DMS53 (cell line): ENCODE measurements at places on chromosomes 12 and 14.

GRCh38 chr12:76544601-76545261 lies 14.8 kb downstream of the OSBPL8 start:
- no peak for DNase-seq

- DNase-seq = no peak
These were observed 80.4 kb upstream of the SINHCAF start for GRCh38 chr12:31406345-31406744.

DNA sequence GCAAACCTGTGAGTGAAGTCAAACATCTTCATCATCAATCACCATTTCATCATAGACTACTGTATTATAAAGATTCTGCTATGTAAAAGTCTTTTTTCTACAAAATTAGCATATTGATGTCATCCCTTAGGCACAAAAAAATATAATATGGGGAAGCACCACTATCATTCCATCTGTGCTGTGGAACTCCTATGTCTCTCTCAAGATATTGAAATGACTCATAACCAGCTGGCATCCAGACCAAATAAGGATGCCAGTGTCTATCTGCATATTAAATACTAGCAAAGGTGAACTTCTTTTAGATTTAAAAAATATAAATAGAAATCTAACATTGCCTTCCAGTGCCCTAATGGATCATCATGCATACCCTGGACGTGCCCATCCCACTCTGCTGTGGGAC lies 17.9 kb upstream of the DCAF5 start:
- peak; percentile 14 for DNase-seq

- no peak for DNase-seq
These were observed 211.7 kb downstream of the DPF3 start for GRCh38 chr14:72682188-72682587.

- no peak for DNase-seq
These were observed 253.9 kb upstream of the EGLN3 start for GRCh38 chr14:34204774-34205173.

DNA sequence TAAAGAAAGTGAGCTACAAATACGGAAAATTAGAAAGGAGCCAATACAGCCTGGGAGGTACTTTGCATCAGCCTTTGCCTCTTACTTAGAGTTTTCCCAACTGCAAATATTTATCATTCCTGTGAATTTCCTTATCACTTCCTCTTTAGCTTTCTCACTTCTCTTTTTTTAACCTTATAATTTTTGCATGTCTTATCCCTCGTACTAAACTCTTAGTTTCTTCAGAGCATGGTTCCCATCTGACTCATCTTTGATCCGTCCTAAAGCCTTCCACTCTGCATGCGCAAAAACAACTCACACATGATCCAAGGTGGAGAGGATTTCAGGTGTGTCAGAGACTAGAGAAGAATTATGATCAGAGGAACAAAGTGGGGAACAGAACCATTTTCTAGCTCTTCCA lies 9.6 kb upstream of the SNAPC1 start:
- DNase-seq = no peak

DNA sequence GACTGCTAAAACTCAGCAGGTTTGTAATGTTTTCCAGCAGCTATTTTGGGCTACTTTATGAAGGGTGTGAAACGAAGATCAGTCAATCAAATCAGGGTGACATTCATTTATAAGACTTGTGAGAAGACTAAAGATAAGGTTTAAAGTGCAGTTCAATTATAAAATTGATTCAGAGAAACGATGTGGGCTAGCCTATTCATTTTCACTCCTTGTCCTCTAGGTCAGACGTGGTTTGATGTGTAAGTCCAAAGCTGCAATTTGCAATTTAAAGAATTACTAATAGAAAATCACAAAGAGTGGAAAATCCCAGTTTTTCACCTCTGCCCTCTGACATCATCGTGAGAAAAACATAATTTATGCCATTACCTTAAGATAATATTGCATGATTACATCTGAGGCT lies 243.5 kb upstream of the NOVA1 start:
- peak; percentile 1 for DNase-seq

- no peak for DNase-seq
These were observed 175.8 kb downstream of the SLC41A2 start for GRCh38 chr12:104782296-104782695.

DNA sequence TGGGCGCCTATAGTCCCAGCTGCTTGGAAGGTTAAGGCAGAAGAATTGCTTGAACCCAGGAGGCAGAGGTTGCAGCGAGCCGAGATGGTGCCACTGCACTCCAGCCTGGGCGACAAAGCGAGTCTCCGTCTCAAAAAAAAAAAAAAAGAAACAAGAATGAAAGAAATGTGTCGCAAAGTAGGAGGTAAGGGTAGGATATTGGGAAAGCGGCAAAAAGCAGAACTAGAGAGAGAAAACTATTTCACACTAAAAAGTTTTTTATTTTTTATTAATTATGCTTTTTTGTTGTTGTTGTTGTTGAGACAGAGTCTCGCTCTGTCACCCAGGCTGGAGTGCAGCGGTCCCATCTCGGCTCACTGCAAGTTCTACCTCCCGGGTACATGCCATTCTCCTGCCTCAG lies 17.7 kb downstream of the SBNO1 start:
- DNase-seq = no peak

- DNase-seq = no peak
These were observed 991.4 kb downstream of the NRXN3 start for GRCh38 chr14:79161571-79161970.

GRCh38 chr12:84507956-84508850 lies 404.4 kb downstream of the SLC6A15 start:
- DNase-seq = peak; percentile 90

DNA sequence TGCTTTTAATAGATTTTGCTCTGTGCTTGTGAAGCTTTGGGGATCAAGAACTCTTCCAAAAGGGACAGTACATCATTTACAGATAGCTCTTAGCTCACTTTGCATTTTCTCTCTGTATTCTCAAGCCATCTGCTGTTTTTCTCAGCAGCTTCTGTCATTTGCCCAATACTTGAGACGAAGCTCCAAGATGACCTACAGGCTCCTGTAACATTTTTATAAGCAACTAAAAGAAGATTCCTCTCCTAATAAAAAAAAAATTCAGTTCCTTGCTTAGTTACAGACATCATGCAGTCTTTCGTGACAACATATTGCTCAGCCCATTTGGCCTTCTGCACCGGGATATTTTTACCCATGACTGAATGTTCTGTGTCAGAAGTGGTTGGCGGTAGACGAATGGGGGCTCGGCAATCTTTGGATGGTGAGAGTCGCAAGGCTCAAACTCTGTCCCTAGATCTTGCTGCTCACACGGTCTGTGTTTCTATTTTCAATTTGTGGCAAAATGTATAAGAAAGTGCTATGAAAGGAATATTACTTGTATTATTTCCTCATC lies 215.6 kb downstream of the FSCB start:
- no peak for DNase-seq

DNA sequence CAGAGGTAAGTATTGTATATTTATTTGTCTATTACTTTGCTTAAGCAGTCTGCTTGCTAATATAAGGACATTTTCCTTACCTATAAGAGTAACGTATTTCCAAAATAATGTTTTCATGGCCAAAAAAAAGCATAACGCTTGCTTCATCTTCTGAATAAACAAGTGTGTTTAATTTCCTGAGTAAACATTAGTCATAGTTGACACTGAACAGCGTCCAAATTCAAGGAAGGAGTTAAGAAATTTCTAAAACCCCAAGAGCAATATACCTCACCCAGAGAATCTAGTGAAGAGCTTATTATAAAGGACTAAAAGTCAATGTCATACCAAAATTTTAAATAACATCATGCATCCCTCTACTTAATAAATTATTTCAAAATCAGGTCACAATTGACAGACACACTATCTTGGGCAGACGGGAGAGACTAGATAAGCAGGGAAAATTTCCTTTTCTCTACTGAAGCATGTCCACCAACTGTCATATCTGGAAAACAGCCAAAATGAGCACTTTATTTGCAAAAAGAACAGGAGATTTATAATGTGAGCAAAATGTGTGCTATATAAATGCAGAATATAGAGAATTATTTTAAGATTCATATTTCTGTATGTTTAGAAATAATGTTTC lies 25.1 kb downstream of the ANKS1B start:
- peak; percentile 85 for DNase-seq

- no peak for DNase-seq
These were observed 6.7 kb upstream of the STXBP6 start for GRCh38 chr14:25056688-25057078.

- DNase-seq = no peak
These were observed 1.9 kb upstream of the SCFD1 start for GRCh38 chr14:30620178-30620577.

DNA sequence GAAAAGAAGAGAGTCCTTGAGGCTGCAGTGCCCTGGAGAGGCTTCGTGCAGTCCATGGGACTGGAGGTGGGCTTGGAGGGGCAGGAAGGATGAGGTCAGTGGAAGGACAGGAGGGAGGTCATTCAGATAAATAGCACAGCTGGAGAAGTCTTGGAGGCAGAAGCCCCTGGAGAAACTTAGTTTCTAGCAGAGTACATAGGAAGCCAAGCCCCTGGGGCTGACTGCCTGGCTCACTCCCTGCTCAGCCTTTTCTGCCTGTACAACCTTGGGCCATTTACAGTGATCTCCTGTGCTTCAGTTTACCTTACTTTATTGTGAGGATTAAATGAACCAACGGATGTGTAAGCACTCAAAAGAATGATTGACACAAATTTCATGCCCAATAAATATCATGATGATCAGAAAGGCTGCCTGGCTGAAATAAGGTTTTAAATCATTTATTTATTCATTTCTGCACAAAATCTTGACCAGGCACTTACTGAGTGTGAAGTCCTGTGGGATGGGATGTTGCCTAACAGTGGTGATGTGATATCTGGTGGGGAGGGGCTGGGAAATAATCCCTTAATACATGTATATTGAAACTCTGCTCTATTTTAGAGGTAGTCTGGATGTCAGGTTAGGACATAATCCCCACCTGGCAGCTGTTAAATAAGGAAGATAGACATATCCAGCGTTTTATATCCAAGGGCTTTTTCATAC lies 54.3 kb downstream of the PLEKHG7 start:
- peak; percentile 72 for DNase-seq

GRCh38 chr14:87158283-87158682 lies 834.7 kb downstream of the GALC start:
- DNase-seq = no peak

DNA sequence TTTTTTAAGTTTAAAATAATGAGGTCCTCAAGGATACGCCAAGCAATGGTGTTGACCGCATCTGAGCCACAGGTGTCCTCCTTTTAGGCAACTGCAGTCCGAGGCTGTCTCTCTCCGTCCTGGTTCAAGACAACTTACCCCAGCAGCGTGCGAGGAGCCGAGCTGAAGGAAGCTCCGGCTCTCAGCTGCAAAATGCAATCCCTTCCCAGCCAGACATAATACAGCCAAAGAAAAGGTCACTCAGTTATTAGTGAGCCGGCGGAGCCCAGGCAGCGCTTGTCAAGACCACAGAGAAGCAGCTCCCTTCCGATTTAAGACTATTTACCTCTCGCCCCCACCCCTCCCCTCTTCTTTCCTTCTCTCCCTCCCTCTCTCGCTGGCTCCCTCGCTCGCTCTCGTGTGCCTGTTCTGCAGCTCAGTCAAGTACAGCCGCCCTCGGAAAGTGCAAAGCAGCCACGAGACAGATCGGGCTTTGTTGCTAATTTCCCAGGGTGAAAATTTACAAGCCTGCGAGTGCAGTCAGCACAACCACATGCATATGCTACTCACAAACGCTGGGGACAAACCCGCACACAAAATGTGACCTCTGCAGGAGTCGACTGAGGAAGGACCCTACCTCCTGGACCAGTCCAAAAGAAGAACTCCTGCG lies 363 bp upstream of the LMO3 start:
- DNase-seq = peak; percentile 97

DNA sequence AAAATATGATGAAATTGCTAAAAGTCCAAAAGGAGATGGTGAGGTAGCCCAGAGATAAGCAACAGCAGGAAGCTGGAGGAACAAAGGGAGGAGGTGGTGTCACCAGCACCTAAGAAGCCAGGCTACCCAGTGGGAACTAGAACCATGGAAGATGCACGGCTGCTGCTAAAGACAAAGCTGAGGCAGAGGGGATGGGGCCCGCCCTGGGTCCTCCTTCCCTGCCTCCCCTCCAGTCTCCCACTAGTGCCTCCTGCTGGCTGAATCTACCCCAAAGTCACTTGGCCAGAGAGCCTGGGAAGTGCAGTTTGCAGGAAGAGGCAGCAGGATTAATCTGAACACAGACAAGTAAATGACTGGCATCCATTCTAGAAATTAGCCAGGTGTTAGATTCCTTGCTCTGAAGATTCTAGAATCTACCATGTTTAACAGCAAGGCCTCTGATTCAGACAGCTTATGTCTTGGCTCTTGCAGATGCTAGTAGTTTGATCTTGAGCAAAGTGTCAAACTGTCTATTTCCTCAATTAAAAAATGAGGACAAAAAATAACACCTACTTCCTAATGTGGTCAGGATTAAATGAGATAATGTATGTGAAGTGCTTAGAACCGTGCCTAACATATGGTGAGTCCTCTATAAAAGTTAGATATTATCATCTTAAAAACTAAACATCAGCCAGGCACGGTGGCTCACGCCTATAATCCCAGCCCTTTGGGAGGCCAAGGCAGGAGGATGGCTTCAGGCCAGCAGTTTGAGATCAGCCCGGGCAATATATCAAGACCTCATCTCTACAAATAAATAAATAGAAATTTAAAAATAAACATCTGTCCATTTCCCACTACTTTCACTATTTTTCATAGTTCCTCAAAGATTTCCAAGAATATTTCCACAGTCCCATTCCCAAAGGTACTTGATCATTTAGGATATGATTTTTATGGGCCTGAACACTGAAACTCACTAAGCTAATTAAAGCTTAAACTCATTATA lies 5.8 kb upstream of the LRP10 start:
- DNase-seq = no peak

GRCh38 chr12:45775465-45775864 lies 46.0 kb downstream of the ARID2 start:
- no peak for DNase-seq

- no peak for DNase-seq
These were observed 35.4 kb downstream of the DLK1 start for GRCh38 chr14:100762089-100762515.

GRCh38 chr14:97178781-97179180 lies 381.6 kb downstream of the VRK1 start:
- DNase-seq = no peak

DNA sequence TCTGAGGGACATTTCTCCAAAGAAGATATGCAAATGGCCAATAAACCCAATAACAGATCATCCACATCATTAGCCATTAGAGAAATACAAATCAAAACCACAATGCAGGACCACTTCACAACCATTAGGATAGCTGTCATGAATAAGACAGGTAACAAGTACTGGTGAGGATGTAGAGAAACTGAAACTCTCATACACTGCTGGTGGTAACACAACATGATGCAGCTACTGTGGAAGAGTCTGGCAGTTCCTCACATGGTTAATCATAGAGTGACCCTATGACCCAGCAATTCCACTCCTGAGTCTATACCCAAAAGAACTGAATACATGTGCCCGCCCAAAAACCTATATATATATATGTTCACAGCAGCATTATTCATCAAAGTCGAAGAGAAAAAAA lies 39.0 kb downstream of the TTC9 start:
- DNase-seq = no peak
